ENCODE measurements at places on chromosomes 6 and 20. TPM values are rescaled to one million over a fixed set of nuclear protein-coding genes. Genes with fewer than 3 reads are reported as not detected.

- H3K4me1 ChIP-seq = peaks cover 14% of the 10 kb centered on the region
- H3K27me3 ChIP-seq = peaks cover 32% of the 10 kb centered on the region
- H3K27ac ChIP-seq = no peak overlapping the region
- DNase-seq = peak; percentile 19
- H3K36me3 ChIP-seq = no peaks in the 10 kb centered on the region
- no peak overlapping the region for H3K4me3 ChIP-seq
Observed at GRCh38 chr20:1509237-1509636, 18.0 kb upstream of the SIRPB2 start.

The AVP gene
- not detected for total RNA-seq

- no peak overlapping the region for H3K4me3 ChIP-seq
- no peaks in the 10 kb centered on the region for H3K4me1 ChIP-seq
- H3K27me3 ChIP-seq = no peaks in the 10 kb centered on the region
- no peaks in the 10 kb centered on the region for H3K36me3 ChIP-seq
Observed at GRCh38 chr20:62042025-62042820, 23.5 kb downstream of the TAF4 start.

DNA sequence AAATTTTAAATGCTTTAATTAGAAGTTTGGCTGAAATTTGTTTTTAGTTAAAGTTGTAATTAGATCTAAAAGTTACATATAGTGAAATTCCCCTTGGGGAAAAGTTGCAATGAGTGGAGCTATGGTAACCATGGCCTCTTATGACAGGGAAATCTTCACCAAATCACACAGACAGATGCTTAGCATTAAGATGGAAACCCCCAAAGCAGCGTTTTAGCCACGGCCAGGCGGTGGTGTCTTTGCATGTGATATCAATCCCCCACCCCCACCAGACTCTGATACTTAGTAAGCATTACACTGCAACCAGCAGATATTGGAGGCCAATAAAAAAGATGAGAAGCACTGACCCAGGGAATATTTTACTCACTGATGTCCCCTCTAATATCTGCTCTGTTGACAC is 75.7 kb downstream of the REPS1 start:
- no peak overlapping the region for H3K4me3 ChIP-seq
- H3K4me1 ChIP-seq = no peaks in the 10 kb centered on the region
- peaks cover 6% of the 10 kb centered on the region for H3K36me3 ChIP-seq
- H3K27ac ChIP-seq = no peak overlapping the region
- H3K27me3 ChIP-seq = no peaks in the 10 kb centered on the region

The ADGRF5 gene
- 0.07 TPM for total RNA-seq

The CGA gene
- not detected for total RNA-seq

- H3K4me1 ChIP-seq = peaks cover 39% of the 10 kb centered on the region
- H3K27me3 ChIP-seq = no peaks in the 10 kb centered on the region
- H3K4me3 ChIP-seq = no peak overlapping the region
- H3K27ac ChIP-seq = peak overlapping the region; percentile 99
- no peak for DNase-seq
Observed at GRCh38 chr6:11208267-11208666, 24.2 kb downstream of the NEDD9 start.
